ENCODE measurements at places on chromosomes 7 and 10.

DNA sequence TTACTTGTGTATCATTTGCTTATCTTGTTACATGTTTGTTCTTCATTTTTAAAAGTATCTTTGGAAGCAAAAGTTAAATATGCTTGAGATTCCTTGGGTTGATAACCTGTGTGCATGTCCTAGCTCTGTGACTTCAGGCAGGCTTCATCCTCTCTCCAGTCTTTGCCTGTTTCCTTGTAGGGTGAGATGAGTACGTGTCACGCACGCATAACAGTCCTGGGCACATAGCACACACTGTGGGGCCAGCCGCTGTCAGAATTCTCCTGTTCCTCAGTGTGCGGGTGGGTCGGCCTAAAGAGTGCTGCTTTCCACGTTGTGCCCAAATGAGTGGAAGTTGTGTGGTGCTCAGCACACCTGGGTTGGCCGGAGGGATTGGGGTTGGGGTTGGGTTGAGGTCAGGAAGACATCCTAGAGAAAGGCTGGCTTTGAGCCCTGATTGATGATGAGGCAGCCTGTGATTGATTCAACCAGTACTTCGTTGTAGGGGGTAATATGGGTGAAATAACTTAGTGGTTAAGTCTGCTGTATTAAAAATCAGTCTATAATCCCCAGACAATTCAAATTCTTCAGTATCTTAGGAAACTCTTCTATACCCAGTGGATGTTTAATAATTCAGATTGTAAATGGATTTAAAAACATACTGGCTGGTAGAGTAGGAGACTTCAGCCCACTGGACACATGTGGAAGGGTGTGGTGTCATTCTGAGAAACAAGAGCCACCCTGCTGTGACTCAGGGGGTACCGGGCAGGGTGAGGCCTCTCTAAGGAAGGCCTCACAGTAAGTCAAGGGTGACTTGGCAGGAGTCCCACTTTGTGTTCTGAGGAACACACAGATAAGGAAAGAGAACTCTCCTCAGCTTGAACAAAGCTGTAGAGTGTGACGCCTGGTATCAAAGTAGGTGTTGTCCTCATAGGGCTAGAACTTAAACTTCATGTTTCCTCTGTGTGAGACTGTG lies 54.8 kb downstream of the DAGLB start:
- peak; percentile 87 for DNase-seq

DNA sequence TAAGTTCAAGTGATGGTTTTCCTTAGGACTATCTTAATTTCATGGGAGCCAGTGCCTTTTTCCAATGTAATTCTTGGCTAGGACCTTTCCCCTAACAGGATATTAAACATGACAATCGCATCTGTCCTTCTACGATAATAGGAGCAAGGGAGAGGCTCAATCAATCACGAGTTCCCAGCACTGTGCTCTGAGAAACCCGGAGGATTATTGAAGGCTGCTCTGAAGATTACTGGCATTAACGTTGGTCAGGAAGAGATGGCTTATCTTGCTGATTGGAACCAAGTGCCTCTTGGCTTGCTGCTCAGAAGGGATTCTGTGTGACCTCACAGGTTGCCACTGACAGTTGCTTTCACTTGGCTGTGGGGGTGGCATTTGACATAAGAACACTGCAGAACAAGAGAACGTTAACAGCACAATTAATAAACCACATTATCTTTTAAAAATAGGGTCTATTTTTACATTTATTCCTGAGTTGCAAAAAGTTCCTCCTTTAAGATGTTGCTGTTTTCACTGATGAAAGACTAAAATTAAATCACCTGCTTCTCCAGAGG lies 252.1 kb upstream of the TAC1 start:
- no peak for DNase-seq

DNA sequence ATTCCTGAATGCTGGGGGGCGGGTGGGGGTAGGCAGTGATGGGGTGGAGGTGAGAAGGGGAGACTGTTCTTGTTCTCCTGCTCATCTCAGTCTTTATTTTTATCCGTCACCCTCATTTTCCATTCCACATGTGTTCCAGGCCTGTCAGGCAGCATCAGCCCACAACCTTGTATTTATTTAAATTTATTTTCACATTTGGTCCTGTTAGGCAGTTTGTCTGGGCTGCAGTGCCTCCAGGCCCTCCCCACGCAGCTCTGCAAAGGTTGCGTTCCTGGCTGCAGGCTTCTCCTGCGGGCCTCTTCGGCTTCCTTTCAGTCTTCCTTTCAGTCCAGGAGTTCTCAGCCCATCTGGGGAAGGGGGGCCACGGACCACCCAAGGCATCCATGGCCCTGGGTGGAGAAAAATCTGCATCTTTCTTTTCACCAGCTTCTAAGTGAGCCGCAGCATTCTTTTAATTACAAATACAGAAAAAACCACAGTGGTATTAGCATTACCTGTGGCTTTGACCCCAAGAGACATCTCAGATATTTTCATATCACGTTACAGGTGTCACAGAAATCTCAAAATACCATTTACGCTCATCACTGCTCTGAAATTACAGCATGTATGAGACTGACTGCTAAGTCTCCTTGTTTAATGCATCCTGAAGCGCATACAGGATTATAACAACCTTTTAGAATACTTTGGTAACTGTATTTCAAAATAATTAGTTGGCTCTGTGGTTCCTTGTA lies 94.0 kb downstream of the C10orf105 start:
- DNase-seq = no peak

- peak; percentile 92 for DNase-seq
These were observed 71.9 kb upstream of the DUSP5 start for GRCh38 chr10:110425684-110426293.

GRCh38 chr7:115822380-115822779 lies 208.2 kb downstream of the TFEC start:
- DNase-seq = no peak

- DNase-seq = no peak
These were observed 23.7 kb downstream of the PTEN start for GRCh38 chr10:87887146-87887545.

DNA sequence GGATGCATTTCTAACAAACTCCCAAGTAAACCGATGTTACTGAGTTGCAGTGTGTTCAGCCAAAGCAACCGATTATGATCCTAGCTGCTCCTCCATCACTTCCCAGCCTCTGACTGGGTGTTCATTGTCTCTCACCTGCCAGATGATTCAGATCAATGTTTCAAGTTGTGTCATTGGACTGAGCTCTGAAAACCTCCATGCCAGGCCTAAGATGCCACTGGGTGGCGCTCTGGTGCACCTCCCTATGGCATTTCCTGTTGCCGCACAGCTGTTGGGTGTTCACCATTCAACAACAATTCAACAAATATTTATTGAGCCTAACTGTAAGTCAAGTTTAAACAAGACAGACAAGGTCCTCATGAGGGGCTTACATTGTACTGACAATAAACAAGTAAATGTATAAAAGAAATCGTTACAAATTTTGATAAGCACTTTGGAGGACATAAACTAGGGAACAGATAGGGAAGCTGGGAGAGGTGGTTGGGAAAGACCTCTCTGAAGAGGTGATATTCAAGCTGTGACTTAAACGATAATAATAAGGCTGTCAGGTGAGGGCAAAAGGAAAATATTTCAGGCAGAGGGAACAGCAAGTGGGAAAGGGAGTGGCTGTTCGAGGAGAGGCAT lies 22.8 kb downstream of the RGR start:
- peak; percentile 52 for DNase-seq

GRCh38 chr7:6315746-6316145 lies 43.3 kb upstream of the CYTH3 start:
- DNase-seq = no peak

DNA sequence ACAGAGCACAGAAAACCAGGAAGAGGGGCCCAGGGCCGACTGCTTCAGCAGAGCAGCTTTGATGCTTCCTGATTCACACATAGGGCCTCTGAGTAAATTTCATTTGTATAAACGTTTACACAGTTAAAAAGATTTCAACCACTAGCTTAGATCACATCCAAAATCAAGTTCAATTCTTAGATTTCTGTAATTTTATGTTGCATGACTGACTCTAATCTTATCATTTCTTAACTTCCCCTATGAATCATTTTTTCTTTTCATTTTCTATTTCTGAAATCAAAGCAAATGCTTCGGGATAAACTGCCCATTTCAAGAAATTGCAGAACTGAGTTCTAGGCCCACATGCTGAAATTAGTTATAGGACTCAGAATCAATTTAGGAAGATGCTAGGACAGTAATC lies 224.7 kb downstream of the INHBA start:
- no peak for DNase-seq

DNA sequence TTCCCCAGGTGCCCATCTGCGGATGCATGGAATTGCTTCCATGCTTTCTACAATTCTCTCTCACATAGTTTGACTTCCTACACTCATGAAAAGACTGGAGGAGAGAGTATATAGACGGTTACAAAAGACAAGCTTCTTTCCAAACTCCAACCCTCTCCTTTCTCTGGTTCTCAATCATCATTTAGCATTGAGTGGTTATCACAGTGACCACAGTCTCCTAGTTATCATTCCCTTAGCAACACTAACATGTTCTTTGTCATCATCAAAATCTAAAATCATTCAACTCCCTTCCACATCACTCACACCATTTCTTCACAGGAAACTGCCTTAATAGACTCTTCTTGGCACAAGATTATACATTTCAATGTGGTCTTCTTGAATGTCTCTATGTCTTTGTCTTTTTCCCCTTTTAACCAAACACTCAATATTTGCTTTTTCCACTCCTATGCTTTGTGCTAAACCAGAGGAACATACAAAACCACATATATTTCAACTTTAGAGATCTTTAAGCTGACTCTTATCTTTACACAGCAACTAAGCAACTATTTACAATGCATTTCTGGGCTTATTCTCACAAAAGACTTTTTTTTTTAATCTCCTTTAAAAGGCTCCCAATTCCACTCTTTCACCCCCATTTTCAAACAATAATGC lies 126.3 kb downstream of the CNOT4 start:
- no peak for DNase-seq

GRCh38 chr7:132572526-132572925 lies 3.7 kb downstream of the PLXNA4 start:
- no peak for DNase-seq

DNA sequence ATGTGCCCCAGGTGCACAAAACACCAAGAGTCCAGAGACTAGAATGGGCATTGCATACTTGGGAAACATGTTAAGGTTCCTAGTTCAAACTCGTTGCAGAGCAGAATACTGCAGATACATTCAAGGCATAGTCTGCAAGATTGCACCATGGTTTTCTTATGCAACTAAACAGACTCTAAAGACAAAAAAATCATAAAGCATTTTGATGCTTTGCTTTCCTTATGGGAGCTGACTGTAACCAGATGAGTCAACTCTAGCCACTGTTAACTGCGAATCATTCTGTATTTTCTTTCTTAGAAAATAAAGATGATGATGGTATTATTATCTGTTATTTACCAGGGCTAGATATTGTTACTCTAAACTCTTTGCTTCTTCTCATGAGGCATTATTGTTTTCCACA lies 19.7 kb downstream of the TRUB1 start:
- DNase-seq = peak; percentile 14

- no peak for DNase-seq
These were observed 142.6 kb downstream of the SLC25A13 start for GRCh38 chr7:96179341-96179740.

DNA sequence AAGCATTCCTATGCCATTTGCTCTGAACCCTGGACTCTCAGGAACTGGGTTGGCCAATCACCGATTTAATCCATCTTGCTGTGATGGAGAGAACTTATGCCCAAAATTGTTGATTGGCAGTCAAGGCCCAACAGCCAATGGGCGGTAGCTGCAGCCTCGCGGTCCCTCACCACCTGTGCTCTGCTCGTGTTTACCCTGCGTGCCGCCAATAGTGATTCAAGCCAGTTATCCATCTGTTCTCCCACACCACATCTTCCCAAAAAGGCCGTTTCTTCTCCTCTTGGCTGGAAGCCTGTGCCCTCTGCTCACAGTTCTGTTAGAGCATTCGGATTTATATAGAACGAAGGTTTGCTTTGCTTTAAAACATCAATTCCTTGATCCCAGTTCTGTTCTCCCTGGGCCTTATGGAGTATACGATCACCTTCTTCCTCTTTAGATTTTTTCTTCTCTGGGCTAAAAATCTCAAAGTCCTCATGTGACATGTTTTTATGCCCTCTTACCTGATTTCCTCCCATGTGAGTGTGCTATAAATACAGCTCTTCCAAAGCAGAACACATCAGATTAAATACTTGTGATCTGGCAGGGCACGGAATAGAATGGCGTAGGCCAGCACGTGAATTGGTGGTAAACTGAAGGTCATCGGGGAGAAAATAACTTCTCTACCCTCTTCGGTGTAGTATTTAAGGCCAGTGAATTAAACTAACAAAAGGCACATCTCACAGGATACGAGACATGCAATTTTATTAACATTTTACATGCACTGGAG lies 212.8 kb downstream of the NSUN6 start:
- no peak for DNase-seq

GRCh38 chr10:51002469-51002868 lies 71.8 kb upstream of the PRKG1 start:
- DNase-seq = no peak

- no peak for DNase-seq
These were observed 5.0 kb upstream of the PDK4 start for GRCh38 chr7:95601316-95601715.

- DNase-seq = no peak
These were observed 194.0 kb upstream of the PRPS1L1 start for GRCh38 chr7:18221377-18222293.

DNA sequence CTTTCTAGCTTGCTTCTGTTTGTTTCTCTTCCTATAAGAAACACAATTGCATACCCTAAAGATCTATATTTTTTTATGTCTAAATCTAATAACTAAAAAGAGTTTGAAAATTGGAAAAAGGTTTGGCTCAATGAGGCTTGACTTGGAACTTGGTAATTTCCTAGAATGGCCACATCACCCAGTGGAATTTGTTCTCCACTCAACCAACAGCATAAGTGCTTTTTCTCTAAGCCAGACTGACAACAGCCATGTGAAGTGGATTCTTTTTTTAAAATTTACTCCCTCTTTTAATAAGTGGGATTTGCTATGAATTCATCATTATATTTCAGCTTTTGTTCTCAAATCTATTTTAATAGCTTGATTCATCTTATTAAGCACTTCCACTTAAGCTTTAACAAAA lies 33.8 kb downstream of the GBF1 start:
- DNase-seq = no peak

DNA sequence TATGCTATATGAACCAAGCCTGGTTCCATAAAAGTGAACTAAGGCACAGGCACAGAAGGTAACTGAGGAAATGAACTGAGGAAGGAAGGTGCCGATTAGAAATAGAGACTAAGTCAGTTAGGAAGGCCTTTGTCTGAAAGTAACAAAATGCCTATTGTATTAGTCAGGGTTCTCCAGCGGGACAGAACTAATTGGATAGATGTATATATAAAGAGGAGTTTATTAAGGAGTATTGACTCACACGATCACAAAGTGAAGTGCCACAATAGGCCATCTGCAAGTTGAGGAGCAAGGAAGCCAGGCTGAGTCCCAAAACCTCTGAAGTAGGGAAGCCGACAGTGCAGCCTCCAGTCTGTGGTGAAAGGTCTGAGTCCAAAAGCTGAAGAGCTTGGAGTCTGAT lies 13.9 kb upstream of the PLXNA4 start:
- peak; percentile 20 for DNase-seq
